ENCODE measurements at places on chromosomes 3 and 15.

- DNase-seq = no peak
These were observed 311.6 kb downstream of the EPHA6 start for GRCh38 chr3:97125902-97126499.

- DNase-seq = no peak
These were observed 260.4 kb downstream of the RPLP1 start for GRCh38 chr15:69712991-69713390.

GRCh38 chr15:86608461-86609205 is 529.0 kb downstream of the AGBL1 start:
- DNase-seq = peak; percentile 58

DNA sequence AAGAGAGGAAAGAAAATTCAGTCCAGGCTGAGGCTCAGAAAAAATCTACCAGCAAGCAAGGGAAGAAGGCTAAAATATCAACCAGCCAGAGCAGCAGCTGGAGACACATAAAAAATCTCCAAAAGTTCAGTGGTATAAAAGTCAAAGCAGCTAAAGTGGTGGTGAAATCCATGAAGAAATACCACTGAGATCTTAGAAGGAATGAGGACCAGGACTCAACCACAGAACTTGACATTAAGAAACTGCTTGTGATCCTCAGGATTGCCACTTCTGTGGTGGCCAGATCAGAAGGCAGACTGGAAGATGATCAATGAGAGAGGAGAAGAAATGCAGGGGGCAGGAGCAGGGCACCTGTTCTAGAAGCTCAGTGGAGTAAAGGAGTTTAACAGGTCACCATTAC is 22.5 kb downstream of the CNTN3 start:
- DNase-seq = no peak

DNA sequence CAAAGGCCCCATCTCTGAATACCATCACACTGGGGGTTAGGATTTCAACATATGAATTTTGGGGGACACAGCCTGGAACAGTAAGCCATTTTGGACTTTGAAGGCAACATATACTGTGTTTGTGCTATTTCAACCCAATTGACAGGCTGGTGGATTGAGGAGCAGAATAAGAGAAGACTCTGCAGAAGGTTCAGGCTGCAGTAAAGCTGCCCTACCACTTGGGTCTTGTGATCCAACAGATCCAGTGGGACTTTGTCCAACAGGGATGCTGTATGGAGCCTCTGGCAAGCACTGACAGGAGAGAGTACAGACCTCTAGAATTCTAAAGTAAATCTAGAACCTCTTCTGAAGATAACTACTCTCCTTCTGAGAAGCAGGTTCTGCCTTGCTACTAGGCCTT is 1.1 kb upstream of the BCL2L10 start:
- DNase-seq = no peak

- DNase-seq = no peak
These were observed 2.4 kb upstream of the RPUSD3 start for GRCh38 chr3:9846231-9846630.

GRCh38 chr3:176375519-176375918 is 821.8 kb downstream of the TBL1XR1 start:
- DNase-seq = peak; percentile 14

- DNase-seq = no peak
These were observed 3.3 kb upstream of the SNX33 start for GRCh38 chr15:75644376-75644775.

DNA sequence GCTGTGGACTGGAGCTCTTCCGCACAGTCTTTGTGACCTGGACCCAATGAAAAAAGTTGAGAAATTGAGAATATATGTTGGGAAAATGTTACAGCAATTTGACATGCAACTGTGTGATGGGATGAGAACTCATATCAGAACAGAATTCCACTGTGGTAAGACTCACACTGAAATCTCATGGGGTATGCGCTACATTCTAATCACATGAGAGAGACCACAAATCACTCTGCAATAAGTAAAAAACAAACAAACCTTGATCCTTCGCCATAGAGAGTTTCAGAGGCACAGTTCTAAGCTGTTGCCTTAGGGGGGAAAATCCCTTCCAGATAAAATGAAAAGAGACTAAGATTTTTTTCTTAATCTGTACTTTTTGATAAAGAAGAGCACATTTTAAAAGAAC is 37.3 kb downstream of the LMCD1 start:
- no peak for DNase-seq

- no peak for DNase-seq
These were observed 20.9 kb downstream of the PLAAT1 start for GRCh38 chr3:193261970-193262369.

DNA sequence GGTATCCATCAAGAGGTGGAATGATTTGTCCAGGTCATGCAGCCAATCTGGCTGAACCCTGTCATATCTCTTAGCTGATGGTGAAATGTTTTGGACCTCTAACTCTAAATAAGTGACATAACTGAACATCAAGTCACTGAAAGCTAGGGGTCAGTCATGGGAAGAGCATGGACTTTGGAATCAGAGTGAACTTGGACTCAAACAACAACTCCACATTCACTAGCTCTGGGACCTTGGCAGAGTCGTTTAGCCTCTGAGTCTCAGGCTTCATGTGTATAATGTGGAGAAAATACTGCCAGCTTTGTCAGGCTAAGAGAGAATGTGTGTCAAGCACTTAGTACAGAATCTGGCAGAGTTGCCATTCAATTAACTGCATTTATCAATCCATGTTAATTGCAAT is 557.8 kb upstream of the CFAP20DC start:
- DNase-seq = peak; percentile 40

DNA sequence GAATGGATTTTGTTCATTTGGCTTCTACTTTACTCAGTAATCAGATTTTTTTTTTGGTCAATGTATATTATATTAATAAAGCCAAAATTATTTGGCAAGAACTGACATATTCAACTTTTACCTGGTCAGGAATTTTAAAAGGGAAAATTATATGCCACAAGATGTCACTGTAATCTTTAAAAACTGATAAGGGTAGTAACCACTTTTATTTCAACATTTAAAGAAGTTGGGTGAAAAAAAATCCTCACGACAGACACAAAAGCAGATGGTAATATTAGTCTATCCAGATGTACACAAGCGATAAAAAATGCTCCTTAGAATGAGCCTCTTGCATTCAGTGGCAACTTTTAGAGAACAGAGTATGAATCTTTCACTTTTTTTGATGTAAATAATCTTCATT is 101.9 kb downstream of the SERPINI1 start:
- peak; percentile 25 for DNase-seq

DNA sequence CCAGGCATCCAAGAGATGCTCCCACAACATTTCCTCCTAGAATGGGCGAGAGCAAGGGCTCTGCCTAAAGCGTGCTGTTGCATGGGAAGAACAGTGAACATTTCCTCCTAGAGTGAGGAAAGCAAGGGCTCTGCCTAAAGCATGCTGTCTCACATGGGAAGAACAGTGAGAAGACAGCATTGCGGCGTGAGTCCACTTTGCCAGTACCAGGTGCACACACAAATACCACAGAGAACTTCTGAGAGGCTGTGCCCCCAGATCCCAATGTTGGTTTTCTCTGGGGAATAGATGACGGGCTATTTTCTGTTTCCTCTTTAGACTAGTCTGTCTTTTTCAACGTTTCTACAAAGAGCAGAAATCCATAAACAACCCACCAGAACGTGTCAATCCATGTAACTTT is 142.9 kb downstream of the LRRK1 start:
- DNase-seq = no peak

DNA sequence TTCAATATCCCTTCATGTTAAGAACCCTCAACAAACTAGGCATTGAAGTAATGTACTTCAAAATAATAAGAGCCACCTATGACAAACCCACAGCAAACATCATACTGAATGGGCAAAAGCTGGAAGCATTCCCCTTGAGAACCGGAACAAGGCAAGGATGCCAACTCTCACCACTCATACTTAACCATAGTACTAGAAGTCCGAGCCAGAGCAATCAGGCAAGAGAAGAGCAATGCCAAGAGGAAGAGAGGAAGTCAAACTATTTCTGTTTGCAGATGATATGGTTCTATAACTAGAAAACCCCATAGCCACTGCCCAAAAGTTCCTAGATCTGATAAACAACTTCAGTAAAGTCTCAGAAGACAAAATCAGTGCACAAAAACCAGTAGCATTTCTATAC is 161.9 kb downstream of the UBE2E2 start:
- no peak for DNase-seq

- DNase-seq = no peak
These were observed 48.0 kb upstream of the APEH start for GRCh38 chr3:49626101-49626581.

GRCh38 chr3:67030785-67031740 is 33.0 kb downstream of the KBTBD8 start:
- no peak for DNase-seq
